ENCODE measurements at places on chromosomes 16 and 17.

- no peak for DNase-seq
These were observed 46.0 kb downstream of the HOXB1 start for GRCh38 chr17:48484850-48485249.

- DNase-seq, result no peak
These were observed 583 bp upstream of the ZNF747 start for GRCh38 chr16:30535106-30535776.

DNA sequence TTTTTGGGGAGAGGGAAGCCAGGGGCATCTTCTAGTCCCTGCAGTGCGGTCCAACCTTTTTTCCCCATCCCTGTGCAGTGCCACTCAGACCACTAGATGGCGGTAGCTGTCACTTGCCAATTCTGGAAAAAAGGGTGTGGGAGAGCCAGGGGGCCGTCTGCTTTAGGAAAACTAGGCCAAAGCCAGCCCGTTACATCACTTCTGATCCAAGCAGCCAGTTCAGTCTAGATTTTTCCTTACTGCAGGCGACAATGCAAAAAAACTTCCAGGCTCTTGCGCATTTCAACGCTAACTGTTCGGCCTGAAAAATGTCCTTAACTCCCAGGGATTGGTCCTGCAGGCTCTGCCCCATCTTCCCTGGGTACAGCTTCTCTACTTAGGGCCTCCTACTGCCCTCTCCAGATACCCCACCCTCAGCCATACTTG lies 69.2 kb upstream of the CES5A start:
- peak; percentile 30 for DNase-seq

DNA sequence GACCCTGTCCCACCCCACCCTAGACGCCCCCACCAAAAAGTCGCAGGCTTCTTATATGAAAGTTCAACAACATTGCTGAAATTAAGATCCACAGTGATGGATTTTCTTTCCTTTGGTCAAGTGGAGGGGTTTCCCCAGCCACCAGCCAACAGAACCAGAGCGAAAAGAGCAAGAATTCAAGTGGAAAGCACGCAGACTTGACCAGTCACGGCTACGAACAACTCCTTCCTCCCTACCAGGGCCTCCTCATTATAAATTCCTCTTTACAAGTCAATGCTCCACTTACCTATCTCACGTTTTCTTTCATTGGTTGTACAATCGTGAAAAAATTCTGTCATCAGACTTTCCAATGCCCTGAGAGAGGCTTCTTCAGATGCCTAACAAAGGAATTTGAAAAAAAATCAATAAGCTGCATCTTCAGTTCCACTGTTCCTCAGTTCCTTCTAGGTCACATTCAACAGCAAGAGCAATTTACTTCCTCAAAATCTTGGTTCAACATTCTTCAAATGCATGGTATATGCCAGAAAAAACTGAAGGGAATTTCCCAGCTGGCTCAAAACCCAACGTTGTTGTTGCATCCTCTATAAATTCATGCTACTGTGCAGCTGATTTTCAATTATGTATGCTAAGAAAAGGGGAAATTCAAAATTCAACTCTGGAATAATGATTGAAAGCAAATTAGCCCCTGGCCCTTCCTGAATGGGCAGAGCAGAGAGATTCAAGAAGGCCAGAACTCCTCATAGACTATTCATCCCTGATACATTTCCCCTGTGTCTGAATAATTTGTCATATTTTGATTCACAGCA lies 30.9 kb downstream of the XPO6 start:
- no peak for DNase-seq

DNA sequence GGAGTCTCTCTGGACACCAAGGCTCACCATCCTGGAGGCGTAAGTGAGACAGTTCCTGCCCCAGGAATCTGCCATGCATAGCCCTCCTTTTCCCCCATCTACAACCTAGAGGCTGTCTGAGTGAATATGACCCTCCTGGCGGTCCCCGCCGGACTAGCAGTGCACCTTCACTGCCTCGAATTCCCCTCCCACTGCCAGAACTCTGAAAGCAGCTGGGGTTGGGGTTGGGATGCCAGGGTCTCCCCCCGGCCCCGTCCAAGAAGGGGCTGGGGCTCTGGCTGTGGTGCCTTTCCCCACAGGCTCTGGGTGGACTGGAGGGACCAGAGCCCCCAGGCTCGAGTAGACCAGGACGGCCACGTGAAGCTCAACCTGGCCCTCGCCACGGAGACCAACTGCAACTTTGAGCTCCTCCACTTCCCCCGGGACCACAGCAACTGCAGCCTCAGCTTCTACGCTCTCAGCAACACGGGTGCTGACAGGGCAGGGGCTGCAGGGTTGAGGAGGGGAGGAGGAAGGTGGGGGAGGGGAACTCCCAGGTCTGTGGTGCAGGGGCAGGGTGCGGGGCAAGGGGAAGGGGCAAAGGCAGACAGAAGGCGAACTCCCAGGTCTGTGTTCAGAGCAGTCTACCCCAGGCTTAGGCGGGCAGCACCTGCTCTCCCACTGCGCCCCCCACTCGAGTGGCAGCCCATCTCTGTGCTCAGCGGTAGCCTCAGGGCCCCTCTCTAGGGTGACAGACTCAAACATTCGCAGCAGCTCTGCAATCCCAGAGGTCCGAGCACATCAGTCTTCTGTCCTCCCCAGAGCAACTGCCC lies 1.2 kb downstream of the ZACN start:
- DNase-seq, result peak; percentile 48

DNA sequence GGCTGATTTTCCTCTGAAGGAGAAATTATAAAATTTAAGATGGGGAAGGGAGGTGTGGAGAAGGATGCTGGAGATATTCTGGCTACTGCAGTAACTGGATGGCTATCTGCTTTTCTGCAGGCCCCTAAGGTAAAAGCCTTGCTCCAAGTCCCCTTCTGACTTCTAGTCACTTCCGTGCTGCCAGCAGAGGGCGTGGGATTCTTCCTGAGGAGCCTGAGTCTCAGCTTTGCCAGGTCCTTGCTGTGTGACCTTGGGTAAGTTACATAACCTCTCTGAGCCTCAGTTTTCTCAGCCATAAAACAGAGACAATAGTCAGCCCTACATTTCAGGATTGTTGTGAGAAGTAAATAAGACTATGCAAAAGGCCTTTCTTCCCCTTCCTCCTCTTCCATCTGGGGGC lies 24.3 kb upstream of the TMEM220 start:
- DNase-seq, result no peak

GRCh38 chr16:8763899-8764298 lies 33.5 kb downstream of the TMEM186 start:
- no peak for DNase-seq

DNA sequence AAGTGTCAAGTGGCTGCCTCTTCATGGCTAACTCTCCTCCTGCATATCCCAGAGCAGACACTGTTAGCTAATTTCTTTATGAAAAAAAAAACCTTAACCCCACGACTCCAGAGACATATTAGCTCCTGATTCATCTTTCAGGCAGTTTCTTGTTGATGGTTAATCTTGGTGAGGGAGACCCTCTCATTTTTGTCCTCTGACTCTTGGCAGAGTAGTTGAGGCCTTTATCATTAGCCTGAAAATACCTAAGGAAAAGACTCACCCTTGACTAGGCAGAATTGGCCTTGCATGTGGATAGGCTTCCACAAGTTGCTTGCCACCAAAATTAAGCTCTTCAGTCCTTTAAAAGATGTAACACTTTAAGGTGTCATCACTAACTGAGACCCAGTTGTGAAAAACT lies 4.0 kb downstream of the CRYBA1 start:
- no peak for DNase-seq

- DNase-seq, result no peak
These were observed 15.7 kb downstream of the SLC52A1 start for GRCh38 chr17:5019475-5019956.

DNA sequence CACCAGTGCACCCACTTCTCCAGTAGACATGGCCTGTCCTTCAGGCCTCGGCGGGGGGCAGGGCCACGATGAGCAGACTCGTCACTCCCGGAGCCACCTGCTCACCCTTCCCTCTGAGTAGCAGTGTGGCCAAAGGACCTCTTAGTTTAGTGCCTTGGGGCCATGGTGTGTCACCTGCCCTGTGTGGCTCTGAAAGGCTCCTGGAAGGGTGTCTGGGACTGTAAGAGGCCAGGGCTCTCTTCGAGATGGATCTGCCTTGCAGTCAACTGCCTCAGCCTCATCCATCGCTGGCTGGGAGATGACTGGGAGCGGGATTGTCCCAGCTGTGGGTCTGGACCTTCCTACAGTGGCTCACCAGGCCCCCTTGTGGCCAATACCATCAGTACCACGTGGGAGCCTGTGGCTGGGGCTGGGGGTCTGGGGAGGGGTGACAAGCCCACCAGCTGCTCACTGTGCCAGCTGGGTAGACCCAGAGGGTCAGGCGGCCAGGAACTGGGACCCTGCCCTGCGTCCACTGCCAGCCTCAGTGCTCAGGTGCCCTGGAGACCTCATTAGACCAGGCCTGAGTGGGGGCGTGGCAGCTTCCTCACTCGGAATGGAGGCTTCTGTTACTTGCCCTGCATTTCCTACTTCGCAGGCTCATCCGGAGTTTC lies 133.4 kb downstream of the OR1D5 start:
- peak; percentile 23 for DNase-seq

DNA sequence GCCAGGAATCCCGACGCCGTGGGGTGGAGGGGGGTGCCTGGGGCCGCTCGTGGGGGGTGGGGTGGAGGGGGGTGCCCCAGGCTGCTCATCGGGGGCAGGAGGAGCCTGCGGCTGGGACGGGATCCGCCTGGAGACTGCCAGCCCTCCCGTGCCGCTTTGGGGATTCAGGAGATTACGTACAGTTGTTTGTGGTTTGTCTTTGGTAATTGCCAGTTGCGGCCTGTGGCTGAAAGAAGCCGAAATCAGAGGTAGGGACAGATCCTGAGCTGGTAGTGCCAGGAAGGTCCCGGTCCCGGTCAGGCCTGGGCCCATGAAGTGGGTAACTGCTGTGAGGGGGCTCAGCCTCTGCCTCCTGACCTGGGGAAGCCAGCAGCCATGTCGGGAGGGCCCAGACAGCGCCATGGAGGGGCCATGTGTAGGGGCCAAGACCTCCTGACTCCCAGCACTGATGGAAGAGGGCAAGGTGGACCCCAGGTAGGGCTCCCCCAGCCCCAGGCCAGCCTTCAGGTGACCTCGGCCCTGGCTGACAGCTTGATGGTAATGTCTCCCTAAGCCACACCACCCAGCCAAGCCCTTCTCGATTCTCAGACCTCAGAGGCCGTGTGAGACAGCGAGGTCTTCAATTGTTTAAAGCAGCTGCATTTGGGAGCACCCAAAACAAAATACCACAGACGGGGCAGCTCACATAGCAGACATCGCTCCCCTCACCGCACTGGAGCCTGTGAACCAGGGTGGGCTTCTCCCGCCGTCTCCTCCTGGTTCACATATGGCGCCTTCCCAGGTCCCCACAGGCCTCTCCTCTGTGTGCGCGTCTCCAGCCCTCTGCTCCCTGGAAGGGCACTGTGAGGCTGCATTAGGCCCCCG lies 34.9 kb upstream of the SSTR5 start:
- DNase-seq, result no peak

GRCh38 chr17:75642784-75643642 lies 9.8 kb downstream of the SMIM5 start:
- DNase-seq, result no peak

DNA sequence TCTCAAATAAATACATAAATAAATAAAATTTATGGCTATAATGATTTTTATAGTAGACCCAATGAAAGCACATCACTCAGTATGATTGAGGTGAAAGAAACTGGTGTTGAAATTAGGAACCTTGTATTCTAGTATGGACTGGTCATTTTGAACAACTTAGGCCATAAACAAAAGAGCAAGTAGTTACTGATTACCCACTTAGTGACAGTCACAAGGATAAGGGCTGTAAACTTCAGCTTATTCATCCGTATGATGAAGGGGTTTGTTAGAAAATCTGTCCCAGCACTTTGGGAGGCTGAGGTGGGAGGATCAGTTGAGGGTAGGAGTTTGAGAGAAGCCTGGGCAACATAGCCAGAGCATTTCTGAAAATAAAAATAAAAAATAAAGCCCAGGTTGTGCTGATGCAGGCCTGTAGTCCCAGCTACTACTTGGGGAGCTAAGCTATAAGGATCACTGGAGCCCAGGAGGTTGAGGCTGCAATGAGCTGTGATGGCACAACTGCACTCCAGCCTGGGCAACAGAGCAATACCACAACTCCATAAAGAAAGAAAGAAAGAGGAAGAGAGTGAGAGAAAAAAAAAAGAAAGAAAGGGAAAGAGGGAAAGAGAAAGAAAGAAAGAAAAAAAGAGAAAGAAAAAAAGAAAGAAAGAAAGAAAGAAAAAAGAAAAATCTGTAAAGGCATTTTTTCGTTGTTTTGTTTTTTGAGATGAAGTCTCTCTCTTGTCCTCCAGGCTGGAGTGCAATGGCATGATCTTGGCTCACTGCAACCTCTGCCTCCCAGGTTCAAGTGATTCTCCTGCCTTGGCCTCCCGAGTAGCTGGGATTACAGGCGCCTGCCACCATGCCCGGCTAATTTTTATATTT lies 4.2 kb upstream of the SPAG9 start:
- no peak for DNase-seq

DNA sequence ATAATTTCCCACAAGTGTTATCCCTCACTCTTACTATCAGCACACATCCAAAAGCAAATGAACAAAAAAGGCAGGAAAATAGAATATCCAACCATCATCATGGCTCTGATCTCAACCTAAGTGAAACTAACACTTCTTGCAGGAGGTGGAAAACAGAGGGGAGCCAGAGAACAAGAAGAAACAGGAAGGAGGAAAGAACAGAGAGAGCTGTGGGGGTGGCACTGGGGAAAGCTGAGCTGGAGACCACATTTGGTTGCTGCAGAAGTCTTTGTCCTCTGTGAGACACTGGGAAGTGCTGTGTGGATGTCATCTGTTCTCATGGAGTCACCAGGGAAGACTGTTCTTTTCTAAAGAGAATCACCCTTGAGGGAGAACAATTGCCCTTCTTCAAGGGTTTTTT lies 34.7 kb downstream of the GRB7 start:
- DNase-seq, result no peak

- DNase-seq, result no peak
These were observed 614.6 kb downstream of the MAF start for GRCh38 chr16:78985716-78986605.

All from NCI-H345 (cell line).